ENCODE measurements at places on chromosomes 2 and 18.

DNA sequence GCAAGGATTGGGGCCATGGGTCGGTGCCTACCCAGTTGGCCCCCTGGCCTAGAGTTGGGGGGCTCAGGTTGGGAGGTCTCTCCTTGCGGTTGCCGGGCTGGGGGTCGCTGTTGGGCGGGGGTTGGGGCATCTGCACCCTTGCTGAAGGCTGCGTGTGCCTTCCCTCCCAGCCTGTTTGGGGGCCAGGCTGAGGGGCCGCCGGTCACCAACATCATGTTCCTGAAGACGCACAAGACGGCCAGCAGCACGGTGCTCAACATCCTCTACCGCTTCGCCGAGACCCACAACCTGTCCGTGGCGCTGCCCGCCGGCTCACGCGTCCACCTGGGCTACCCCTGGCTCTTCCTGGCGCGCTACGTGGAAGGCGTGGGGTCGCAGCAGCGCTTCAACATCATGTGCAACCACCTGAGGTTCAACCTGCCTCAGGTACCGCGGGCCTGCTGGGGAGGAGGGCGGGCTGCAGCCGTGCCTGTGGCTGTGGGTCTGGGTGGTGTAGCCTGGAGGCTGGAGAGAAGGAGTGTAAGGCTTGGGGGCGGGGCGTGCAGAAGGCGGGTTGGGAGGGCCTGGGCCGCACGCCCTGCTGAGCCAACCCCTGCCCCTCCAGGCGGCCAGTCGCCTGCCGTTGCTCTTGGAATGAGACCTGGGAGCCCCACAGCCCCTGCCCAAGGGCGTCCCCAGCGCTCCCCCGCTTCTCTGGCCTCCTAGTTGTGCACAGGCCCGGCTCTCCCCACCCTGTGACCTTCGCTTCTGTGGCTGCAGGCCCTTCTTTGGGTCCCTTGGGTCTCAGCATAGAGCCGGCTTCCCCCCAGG lies 7.2 kb upstream of the NEU4 start:
- DNase-seq: peak; percentile 48

- DNase-seq: no peak
Observed at GRCh38 chr2:25115902-25116301, 52.5 kb downstream of the POMC start.

GRCh38 chr2:196404276-196404675 lies 232.9 kb upstream of the STK17B start:
- DNase-seq: no peak

DNA sequence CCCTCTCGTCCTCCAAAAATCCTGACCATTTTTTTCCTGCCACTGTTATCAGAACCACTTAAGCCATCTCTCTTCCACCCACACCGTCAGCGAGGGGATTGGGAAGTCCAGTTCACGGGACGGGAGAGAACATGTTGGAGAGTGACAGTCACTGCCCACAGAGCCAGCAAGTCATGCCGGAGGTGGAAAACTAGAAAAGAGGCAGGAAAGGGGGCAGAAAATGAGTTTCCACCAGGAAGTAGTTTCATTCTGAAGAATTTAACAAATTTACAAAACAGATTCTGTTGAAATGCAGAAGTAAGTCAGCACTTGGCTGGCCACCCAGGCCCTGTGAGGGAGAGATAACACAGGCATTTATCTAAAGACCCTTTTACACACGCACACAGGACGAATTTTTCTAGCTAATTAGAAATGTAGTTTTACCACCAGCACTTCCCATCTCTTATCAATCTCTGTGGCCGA lies 431.3 kb downstream of the TSN start:
- no peak for DNase-seq

DNA sequence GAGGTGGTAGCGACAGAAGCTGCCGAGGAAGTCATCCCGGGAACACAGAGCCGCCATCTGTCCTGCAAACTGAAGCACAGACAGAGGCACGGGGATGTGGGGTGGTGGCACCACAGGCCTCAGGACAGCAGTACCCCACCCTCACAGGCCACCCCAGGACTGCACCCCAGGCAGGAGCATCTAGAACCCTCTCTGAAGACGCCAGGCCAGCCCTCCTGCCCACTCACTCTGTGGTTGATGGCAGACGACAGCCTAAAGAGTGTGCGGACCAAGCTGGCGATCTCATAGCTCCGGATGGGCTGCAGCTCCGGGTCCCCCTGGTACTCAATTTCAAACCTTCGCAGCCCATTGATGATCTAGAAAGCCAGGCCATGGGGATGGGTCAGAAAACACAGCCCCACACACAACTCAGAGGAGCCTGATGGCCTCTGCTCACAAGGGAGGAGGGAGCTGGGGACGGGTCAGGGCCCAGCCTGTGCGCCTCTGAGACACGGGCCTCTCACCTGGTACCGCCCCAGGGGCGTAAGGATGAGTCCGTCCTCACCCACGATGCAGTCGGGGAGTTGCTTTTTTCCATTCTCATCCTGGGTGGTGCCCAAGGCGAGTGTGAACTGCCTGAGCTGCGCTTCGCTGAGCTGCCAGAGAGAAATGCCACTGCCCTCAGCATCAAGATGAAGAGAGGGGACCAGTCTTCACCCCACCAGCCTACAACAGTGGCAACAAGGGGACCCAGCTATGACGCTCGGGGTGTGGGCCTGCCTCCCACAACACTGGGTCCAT lies 8.1 kb upstream of the CCDC74B start:
- DNase-seq: no peak

- DNase-seq: no peak
Observed at GRCh38 chr2:238777369-238778067, 70.4 kb upstream of the TWIST2 start.

DNA sequence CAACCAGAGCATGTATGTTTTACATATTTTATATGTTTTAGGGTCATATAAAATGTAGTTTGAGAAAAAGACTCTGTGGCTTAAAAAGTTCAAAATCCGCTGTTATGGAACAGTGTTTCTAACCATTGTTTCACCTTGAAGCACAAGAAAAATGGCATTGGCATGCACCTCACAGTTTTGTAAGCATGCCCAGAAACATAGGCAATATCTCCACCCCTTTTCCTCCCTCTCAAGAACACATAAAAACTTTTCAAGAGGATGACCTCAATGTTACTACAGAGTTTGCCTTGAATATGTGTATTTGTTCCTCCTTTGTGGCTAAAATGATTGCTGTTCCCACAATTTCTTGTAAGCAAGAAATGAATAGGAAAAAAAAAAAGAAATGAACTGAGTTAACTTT lies 29.3 kb upstream of the SLC40A1 start:
- no peak for DNase-seq

- no peak for DNase-seq
Observed at GRCh38 chr18:22841840-22842239, 91.3 kb upstream of the RBBP8 start.

DNA sequence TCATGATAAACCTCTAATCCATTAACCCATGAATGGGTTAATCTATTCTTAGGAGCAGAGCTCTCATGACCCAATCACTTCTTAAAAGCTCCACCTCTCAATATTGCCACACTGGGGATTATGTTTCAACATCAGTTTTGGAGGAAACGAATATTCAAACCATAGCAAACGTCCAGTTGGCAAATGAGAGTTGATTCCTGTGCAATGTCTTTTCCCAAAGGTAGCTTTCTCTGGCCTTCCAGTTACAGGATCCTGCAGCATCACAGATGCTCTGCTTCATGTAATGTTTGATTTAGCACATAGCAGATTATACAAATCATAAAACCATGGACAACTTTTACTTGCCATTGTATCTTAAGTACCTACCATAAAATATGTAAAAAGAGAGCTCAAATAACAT lies 481.0 kb downstream of the TNS1 start:
- DNase-seq: no peak

DNA sequence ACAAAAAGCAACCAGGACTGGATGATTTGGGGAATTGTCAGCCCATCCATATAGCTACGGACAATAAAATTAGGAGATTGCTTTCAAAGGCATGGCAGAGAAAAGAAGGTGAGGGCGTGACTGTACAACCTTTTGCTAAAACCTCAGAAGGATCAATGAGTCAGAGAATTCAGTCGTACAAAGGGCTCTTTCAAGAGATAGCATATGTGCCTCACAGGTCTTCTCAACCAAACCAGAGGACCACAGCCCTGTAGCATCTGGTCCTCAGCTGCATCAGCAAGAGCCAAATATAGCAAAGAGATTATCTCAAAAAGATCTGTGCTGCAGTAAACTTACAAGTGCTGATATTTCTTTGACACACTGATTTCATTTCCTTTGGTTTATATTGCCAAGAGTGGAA lies 149.9 kb upstream of the RAB6C start:
- no peak for DNase-seq

DNA sequence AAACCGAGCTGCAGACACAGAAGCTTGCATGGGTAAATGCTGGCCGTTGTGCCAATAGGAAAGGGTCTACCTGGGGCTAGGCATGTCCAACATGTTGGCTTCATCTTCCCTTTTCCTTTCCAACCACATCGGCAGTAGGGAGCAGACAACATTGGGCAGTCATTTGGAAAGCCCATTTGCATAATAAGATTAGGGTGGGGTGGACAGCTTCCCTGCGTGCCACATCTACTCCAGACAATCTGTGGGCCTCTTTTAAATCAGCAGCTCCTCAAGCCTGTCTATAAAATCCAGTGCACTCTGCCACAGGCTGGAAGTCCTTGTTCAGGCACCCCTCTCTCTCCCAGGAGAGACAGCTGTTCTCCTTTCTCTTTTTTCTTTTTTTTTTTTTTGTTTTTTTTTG lies 203.6 kb upstream of the KYNU start:
- no peak for DNase-seq

DNA sequence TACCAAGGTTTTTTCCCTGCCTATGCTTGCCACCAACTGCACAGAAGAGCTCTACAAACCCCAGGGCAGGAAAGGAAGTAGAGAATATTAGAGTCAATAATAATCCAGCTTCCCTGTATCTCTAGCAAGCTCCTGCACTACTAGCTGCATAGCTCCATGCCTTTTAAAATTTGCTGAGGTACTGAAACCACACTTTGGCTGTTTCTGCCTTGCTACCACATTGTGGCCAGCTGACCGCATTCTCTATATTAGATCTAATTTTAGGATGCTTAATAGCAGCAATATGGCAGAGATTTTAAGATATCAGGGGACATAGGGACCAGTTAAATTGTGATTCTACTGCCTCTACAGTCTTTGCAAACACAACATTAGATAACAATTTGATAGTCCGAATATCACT lies 534.6 kb downstream of the MBD2 start:
- DNase-seq: no peak

GRCh38 chr2:138493334-138493733 lies 8.2 kb upstream of the SPOPL start:
- no peak for DNase-seq

- DNase-seq: no peak
Observed at GRCh38 chr18:191725-192124, 33.4 kb downstream of the USP14 start.

- no peak for DNase-seq
Observed at GRCh38 chr2:109611467-109612095, 2.2 kb downstream of the SEPTIN10 start.

DNA sequence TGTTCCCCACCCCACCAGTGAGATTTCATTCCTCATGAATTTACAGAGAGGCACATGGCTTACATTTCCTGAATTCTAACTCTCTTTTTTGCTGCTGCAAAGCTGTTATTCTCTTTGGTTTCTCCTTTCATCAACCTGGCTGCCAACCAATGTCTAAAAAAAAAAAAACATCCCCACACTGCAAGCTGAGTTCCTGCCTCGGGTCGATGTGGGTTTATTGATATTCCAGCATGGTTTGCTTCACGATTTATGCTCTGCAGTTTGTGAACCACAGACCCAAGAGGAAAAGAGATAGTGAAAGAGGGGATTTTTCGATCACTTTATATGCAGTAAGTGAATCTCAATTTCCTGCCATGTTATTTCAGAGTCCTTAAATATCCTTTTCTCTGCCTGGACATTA lies 363.6 kb downstream of the LPIN1 start:
- no peak for DNase-seq

- no peak for DNase-seq
Observed at GRCh38 chr2:168574856-168575630, 119.0 kb downstream of the CERS6 start.

- peak; percentile 10 for DNase-seq
Observed at GRCh38 chr2:53202063-53202462, 565.5 kb upstream of the CHAC2 start.

DNA sequence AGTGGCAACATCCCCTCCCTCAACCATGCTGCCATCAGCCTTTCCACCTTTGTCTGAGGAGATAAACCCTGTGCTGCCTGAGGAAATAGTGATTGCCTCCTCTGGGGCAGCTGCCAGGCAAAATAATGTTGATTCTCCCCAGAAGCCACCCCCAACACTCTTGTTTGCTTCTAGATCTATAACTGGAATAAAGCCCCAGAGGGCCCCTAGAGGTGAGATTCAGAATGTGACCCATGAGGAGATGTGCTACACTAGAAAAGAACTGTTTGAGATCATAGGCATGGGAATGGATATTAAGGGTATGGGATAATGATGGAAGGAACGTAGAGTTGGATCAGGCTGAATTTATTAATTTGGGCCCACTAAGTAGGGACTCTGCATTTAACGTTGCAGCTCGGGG lies 116.3 kb upstream of the RMP24 start:
- DNase-seq: no peak

DNA sequence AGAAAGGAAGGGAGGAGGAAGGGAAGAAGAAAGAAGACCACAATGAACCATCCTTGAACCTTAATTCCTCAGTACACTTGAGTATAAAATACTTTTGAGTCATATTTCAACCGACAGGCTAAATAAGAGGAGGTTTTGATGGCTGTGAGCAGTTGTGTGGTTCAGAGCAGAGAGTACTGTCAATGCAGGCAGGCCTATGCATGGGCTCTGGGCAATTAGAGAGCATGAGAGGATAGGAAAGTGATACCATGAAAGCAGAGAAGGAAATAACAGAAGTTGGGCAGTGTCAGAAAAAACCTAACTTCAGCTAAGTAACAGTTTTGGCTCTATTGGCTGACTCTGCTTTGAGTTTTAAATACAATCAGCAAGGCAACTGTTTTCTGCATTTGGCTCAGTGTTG lies 123.6 kb upstream of the STK17B start:
- DNase-seq: no peak

- no peak for DNase-seq
Observed at GRCh38 chr18:80170395-80171053, 61.5 kb downstream of the ADNP2 start.

DNA sequence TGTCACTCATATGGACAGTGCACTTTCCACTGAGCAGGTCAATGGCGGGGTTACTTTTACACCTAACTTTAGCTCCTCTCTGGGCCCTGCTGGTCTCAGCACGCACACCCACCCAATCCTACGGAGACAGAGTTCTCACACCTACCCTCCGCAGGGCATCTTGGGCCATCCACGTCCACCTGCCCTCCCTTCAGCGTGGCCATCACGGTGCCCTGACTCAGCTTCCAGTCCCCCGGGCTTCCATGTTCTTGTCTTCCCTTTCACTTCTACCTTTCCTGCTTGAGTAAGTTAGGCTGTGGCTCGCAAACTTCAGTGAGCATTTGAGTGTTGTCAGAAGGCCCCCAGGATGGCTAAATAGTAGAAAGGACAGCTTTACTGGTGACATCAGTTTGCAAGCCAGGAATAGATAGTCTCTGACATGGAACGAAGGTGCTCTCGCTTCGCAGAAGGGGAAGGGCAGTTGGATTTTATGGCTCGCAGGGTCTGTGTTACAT lies 232.4 kb downstream of the SEPTIN10 start:
- DNase-seq: no peak

- DNase-seq: no peak
Observed at GRCh38 chr2:40160751-40161218, 291.1 kb downstream of the SLC8A1 start.
